CD14-positive monocyte (primary cell): ENCODE measurements at places on chromosomes 16 and 17.
A peak's percentile ranks its signal among the peaks of the same experiment; 100 is the strongest.

DNA sequence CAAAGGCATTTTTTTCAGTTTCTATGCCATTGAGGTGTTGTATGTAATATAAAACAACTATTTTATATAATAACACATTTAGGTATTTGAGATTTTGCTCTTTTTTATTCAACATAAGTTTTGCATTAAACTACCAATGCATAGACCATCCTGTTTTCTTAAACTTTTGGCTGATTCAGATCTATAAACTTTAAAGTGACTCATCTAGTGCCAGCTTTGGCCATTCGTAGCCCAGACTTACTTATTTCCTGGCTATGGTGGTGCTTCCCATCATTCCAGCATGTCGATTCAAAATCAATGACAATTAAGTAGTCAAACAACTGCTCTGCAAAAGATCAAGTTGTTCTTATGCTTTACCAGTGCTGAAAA is 3.1 kb downstream of the ERI2 start:
- DNase-seq = no peak

DNA sequence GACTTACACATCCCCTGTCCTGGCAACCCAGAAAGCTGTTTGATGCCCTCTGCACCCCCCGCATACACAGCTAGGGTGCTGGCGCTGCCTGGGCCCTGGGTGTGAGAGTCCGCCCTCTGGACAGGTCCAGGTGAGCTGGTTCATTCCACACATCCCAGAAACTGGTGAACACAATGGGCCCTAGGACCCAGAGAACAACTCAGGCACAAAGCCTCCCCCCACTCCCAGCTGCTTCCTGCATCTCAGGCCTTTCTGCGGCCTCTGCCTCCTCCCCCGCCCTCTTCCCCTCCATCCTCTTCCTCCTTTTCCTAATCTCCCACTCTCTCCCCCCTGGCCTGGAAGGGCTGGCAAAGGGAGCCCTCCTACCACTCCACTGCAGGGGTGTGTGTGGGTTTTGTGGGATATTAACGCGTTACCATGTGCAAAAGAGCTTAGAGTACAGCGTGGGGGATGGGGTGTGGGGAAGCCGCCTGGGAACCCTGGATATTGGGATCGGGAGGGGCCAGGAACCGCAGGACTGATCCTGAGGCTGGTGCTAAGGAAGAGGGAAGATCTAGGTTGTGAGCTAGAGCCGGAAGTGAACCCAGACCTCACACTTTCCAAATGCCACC is 1.6 kb upstream of the PPP1R9B start:
- peak; percentile 44 for DNase-seq

DNA sequence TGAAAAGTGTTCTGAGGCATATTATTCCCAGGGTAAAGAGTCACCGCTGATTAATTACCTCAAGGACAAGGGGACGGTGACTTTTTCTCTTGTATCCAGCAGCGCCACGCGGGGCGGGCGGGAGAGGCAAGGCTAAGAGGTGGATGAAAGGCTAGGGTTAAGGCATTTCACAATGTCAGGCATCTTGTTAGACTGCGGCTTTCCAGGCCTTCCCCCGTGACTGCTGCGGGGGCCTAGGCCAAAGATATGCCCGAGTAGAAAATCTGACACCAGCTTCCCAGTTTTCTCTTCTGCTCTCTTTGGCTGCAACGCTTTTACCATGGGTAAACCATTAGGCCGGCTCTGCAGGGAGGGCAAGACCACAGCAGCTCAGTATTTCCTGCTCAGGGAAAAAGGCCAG is 698.2 kb downstream of the MAF start:
- no peak for DNase-seq

DNA sequence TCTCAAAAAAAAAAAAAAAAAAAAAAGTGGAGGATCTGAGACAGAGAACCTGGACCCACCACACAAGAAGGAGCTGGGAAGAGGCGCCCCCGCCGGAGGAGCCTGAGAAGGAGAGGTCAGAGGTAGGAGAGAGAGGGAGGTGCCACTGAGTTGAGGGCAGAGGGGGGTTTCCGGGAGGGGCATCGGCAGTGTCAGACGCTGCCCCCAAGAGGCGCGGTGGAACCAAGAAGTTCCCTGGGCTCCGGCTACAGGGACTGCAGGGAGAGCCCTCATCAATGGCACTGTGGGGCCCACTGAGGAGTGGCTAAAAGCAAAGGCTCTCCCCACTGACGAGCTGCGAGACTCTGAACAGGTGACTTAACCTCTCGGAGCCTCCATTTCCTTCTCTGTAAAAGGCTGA is 4.2 kb downstream of the CCDC42 start:
- no peak for DNase-seq

DNA sequence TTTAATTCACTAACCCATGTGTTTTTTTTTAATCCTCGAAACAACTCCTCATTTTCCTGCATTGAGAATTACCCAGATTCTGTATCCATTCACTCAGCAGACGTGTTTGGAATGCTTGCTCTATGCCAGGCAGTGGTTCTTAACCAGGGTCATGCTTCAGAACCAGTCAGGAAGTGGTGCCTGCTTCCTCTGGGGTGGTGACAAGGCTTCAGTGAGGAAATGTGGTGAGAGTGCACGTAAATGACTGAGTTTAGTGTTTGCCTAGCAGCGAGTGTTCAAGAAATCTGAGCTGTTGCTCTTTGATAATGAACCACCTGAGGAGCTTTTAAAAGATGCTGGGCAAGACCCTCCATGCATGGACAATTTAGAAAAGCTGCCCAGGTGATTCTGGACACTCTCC is 9.9 kb downstream of the ZFP90 start:
- DNase-seq = no peak

DNA sequence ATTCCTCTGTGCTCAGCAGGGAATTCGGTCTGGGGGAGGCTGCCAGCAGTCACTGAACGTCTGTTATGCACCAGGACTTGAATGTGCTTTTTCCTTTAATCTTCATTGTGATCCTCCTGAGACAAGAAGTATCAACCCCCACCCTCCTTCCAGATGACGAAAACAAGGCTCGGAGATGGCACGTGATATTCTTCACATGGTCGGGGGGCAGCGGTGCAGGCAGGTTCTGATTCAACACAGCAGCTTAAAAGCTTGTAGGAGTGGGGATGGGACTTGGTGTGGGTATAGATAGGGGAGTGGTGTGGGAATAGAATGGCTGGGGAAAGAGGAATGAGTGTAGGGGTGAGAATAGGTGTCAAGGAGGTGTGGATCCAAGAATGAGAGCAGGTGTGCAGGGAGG is 6.4 kb downstream of the NECAB2 start:
- no peak for DNase-seq

- no peak for DNase-seq
These were observed 1.2 kb downstream of the COA3 start for GRCh38 chr17:42797067-42798007.

GRCh38 chr17:78558989-78559388 is 18.2 kb downstream of the DNAH17 start:
- DNase-seq = peak; percentile 37

GRCh38 chr16:21608639-21609328 is 9.4 kb downstream of the METTL9 start:
- DNase-seq = peak; percentile 86

GRCh38 chr16:53936529-53936928 is 232.6 kb downstream of the FTO start:
- DNase-seq = no peak

GRCh38 chr17:48915459-48916282 is 7.5 kb downstream of the UBE2Z start:
- DNase-seq = peak; percentile 96

DNA sequence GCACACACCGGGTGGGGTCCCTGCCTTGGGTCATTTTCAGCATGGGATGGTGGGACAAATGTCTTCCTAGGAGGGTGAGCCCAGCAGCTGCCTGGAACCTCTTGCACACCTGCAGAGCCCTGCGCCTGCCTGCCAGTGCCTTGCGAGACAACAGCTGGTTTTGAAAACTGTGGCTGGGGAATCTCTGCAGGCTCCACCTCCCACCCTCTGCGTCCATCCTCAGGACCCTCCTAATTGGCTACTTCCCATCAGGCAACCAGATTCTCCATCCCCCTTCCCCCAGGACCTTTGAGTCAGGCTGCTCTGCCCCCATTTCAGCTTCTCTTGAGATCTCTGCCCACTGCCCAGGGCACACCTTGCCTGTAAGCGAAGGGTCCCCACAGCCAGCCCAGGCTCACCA is 26.6 kb downstream of the PEMT start:
- no peak for DNase-seq

DNA sequence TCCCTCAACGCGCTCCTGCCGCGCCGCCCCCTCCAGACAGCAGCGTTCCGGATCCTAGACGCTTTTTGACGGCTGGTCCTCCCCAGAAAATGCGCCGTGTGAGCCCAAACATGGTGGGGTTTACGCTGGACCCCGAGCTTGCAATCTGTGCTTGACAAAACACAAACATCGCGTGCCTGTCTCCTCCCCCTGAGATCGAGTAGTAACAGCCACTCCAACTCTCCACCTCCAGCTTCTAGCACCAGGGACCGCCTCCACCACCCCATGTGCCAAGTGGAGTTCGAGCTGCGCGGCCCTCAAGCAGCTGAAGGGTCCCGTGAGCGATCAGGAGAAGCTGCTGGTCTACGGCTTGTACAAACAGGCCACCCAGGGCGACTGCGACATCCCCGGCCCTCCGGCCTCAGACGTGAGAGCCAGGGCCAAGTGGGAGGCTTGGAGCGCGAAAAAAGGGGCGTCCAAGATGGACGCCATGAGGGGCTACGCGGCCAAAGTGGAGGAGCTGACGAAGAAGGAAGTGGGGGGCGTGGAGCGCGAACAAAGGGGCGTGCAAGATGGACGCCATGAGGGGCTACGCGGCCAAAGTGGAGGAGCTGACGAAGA is 656 bp upstream of the GEMIN4 start:
- DNase-seq = peak; percentile 22

GRCh38 chr17:68565661-68566441 is 35.3 kb downstream of the FAM20A start:
- DNase-seq = no peak

- DNase-seq = peak; percentile 50
These were observed 13.4 kb upstream of the ATP5MC1 start for GRCh38 chr17:48878920-48879898.

- no peak for DNase-seq
These were observed 35.7 kb downstream of the CACNA1H start for GRCh38 chr16:1188432-1189189.

- no peak for DNase-seq
These were observed 70.1 kb upstream of the CREBBP start for GRCh38 chr16:3950343-3951193.

DNA sequence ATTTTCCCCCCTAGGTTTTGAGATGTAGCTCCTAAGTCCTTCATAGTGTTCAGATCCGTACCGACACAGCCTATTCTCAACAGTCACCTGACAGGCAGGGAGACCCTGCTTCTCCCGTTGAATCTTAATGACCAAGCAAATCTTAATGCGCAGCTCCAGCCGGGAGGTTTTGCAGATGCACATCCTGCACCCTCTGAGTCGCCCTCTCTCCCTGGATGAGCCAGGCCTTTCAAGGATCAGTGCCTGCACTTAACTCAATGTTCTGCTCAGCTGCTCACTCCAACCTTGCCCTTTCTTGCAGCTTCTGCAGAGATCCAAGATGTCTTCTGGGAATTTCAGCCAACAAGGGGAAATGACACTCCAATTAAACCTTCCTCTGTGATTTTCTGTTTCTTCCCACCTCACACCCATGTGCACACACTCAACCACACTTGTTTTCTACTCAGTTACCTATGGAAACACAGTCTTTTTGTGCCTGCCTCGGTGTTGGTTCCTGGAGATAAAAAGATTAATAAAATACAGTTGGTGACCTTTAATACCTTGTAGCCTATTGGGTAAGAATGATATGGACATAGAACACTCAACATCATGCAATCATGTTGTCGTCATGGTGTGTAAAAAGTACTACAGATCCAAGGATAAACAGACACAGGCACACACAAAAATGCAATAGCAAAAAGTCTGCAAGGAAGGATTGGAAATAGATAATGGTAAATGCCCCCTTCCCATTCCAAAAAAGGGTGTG is 76.9 kb upstream of the DYNLRB2 start:
- no peak for DNase-seq

- no peak for DNase-seq
These were observed 75.8 kb upstream of the MED13 start for GRCh38 chr17:62140836-62141235.

- DNase-seq = peak; percentile 48
These were observed 13.7 kb downstream of the MYO15B start for GRCh38 chr17:75601057-75601987.

DNA sequence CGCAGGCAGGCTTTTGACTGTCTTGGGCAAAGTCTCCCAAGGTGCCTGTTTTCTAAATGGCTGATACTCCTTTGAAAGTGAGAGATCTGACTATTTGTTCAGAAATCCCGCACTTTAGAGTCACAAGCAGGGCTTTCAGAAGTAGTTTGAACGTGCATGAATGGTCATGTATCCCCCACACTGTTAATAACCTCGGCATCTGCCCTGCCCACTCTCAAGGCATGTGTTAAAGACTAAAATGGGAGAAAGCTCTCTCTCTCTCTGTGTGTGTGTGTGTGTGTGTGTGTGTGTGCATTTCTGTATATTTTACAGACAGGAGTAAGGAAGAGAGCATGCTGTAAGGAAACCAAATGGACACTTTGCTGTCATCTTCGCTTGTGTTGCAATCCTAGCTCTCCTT is 163.7 kb downstream of the MAF start:
- no peak for DNase-seq

DNA sequence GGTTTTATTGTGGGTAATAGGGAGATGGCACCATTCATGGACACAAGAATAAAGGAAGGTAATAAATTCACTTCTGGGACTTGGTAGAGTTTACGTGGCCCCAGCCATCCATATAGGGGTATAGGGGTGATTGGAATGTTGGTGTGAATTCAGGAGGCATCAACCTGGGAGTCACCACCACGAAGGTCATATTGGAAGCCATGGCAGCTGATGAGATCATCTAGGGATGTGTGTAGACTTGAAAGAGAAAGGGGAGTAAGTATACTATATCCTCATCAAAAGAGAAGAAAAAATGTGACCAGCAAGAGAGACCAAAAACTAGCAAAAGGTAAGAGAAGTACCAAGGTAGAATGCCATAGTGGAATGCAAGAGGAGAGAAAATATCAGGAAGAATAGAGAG is 26.6 kb upstream of the GINS3 start:
- DNase-seq = no peak

GRCh38 chr16:259226-259625 is 16.5 kb downstream of the RGS11 start:
- no peak for DNase-seq

GRCh38 chr16:1050516-1050915 is 22.0 kb upstream of the SSTR5 start:
- DNase-seq = no peak

- no peak for DNase-seq
These were observed 487.1 kb downstream of the GRIN2A start for GRCh38 chr16:9695152-9695551.

DNA sequence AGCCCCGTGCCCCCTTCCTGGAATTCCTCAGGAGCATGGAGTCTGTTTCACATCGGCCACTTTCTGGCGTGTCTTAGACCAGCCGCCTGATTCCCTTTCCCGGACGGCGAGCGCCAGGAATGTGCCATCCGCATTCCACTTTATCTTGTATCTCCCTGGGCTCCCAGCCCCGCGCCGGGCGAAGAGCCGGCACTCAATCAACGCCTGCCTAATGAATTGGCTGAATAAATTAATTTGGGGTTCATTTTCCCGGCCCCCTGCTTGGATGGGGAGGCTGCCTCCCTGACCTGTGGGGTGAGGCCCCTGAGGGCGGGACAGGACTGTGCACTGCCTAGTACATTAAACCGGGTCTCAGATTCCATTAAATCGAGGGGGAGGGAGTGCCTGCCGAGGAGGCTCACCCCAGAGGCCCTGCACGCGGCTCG is 282.3 kb upstream of the TNRC6C start:
- no peak for DNase-seq

- DNase-seq = peak; percentile 79
These were observed 1.2 kb downstream of the TMC6 start for GRCh38 chr17:78127239-78127887.

- DNase-seq = no peak
These were observed 31.4 kb upstream of the RPH3AL start for GRCh38 chr17:383771-384621.

GRCh38 chr16:11667221-11667823 is 933 bp upstream of the SNN start:
- DNase-seq = no peak
